ENCODE measurements at places on chromosomes 7 and 10.

- DNase-seq: no peak
These were observed 275.5 kb downstream of the PLXNA4 start for GRCh38 chr7:132300599-132301277.

GRCh38 chr7:6934981-6935380, 108.9 kb upstream of the CCZ1B start:
- DNase-seq: no peak

GRCh38 chr7:139687211-139687954, 90.4 kb downstream of the HIPK2 start:
- no peak for DNase-seq

- DNase-seq: no peak
These were observed 462.8 kb upstream of the ZWINT start for GRCh38 chr10:56823849-56824248.

DNA sequence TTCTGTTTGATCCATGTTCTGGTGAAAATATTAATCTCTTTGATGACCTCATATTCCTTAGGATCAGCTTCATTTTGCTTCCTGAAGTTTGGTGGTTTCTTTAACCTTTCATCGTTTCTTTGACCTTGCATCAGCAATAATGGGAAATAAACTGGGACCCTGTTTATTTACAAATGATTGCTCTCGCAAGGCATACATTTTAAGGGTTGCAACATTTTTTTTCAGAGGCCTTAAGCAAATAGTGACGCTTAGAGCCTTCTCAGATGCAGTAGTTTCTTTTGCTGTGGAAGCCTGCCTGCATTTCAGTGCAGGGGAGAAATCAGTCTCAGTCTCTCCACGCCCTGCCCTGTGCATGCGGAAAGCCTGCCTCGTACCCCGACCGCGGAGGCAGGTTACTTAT, 139.1 kb upstream of the NPS start:
- no peak for DNase-seq

GRCh38 chr10:133393401-133394063, 425 bp upstream of the MTG1 start:
- DNase-seq: no peak

GRCh38 chr10:600234-600633, 89.2 kb downstream of the DIP2C start:
- DNase-seq: no peak

Data from left ventricle myocardium superior (tissue), 1 donor.